ENCODE measurements at places on chromosomes 2 and 18.

DNA sequence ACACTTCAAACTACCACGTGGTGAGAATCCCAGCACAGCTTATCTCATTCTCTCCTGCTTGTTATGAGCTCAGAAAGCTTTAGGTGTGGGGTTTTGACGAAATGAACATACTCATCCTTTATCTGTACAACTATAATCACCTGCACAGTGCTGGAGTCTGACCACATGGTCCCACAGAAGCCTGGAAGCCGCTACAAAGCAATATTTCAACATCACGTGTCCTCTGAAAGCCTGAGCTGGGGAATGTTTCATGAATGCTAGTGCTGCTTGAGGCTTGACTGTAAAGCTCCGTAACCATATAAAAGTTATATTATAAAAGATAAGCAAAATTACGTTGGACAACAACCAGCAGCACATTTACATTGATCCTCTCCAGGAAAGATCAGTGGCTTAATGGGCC is 43.9 kb downstream of the PIEZO2 start:
- DNase-seq, result no peak

GRCh38 chr18:55166260-55166598 is 207.0 kb upstream of the CCDC68 start:
- DNase-seq, result no peak

- no peak for DNase-seq
Measured at GRCh38 chr2:191719938-191720337, 42.0 kb downstream of the NABP1 start.

GRCh38 chr2:20353241-20353992 is 2.8 kb upstream of the PUM2 start:
- DNase-seq, result no peak

DNA sequence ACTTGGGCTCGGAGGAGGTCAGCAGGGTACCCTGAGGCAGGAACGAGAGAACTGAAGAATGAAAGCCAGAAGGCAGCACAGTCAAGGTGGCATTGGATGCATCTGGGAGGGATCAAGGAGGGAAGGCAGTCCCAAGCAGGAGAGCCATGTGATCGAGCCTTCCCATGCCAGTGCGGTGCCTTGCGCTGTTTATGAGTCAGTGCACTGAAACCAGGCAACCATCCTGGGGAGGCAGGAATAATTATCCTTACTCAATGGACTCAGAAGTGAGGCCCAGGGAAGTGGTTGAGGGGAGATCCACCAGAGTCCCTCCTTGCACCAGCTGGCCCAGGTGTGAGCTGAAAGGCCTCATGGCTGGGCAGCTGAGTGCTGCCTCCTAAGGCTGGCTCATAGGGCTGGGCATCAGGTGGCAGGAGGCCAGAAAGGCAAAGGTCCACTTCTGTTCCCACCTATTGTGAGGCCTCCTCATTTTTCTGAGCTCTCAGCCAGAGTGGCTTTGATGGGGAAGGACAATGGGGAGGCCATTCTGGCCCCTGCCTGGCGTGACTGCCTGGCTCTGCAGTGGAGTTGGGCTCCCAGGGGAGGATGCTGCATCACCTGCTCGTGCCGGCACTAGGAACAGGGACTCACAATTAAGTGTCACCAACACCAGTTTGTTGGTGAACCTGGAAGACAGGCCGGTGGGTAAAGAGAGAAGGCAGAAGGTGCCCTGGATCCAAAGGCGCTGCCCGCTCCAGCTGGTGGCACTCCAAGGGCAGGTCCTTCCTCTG is 82.3 kb downstream of the TFCP2L1 start:
- DNase-seq, result no peak

DNA sequence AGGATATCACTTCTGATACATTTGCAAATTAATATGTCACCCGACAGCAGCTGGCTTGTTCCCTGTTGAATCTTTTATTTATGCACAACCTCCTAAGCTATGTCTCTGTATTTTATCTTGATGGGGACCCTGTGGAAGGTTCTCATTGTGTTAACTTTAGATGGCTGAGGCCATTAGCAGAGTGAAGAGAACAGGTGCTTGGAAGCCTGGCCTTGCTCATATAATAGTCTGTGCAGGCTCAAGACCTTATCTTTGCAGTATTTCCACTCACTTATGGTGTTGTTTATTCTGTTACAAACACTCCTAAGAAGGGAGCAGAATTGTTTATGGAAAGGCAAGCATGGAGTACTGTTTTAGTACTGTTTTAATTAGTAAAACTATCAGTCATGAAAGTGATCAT is 107.6 kb downstream of the SETBP1 start:
- no peak for DNase-seq

GRCh38 chr2:181107628-181107945 is 127.2 kb downstream of the UBE2E3 start:
- no peak for DNase-seq

DNA sequence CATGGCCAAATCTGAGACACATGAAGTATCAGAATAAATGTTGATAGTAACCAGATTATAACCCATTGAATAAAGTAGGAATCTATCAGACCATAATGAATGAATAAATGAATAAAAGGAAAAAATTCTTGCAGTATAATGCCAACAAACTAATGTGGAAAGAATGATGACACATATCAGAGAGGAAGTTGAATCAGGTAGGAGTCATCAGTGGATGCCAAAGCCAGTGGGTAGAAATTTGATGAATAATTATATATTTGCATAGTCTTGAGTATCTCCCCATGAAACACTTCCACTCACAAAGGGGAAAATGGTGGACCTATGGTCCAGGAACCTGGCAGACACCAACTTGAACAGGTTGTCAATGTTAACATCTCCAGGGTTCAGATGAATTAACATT is 68.6 kb downstream of the GALNT3 start:
- no peak for DNase-seq

GRCh38 chr2:23803965-23804542 is 122.9 kb downstream of the ATAD2B start:
- no peak for DNase-seq

DNA sequence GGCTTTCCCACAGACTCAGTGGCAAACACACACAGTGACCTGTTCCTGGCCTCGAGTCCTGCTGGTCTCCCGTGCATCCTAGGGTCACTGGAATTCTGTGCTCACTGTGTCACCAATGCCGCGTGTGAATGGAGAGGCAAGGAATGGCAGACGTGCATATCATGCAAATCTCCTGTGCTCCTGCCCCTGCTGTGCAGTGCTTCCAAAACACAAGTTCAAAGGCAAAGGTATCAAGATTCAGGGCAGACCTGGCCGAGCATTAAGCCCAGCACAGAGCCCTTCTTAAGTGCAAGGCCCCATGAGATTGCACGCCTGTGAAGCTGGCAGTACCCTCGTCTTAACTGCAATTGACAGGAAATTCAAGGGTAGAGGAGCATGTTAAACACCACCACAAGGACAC is 129.1 kb downstream of the NDUFA10 start:
- DNase-seq, result no peak

GRCh38 chr2:19476327-19476726 is 117.9 kb upstream of the OSR1 start:
- no peak for DNase-seq

Measured in activated CD8-positive, alpha-beta memory T cell treated with anti-CD3 and anti-CD28 coated beads for 4 hours (primary cell).